ENCODE measurements at places on chromosomes 4 and X. TPM values are rescaled to one million over a fixed set of nuclear protein-coding genes. Genes with fewer than 3 reads are reported as not detected.

The GJB1 gene
- polyA plus RNA-seq: not detected

The WNK3 gene
- not detected for polyA plus RNA-seq

The FOXR2 gene
- not detected for polyA plus RNA-seq

The GPR78 gene
- not detected for polyA plus RNA-seq

Measured in immature natural killer cell (primary cell).